ENCODE measurements at places on chromosomes 4 and X.

DNA sequence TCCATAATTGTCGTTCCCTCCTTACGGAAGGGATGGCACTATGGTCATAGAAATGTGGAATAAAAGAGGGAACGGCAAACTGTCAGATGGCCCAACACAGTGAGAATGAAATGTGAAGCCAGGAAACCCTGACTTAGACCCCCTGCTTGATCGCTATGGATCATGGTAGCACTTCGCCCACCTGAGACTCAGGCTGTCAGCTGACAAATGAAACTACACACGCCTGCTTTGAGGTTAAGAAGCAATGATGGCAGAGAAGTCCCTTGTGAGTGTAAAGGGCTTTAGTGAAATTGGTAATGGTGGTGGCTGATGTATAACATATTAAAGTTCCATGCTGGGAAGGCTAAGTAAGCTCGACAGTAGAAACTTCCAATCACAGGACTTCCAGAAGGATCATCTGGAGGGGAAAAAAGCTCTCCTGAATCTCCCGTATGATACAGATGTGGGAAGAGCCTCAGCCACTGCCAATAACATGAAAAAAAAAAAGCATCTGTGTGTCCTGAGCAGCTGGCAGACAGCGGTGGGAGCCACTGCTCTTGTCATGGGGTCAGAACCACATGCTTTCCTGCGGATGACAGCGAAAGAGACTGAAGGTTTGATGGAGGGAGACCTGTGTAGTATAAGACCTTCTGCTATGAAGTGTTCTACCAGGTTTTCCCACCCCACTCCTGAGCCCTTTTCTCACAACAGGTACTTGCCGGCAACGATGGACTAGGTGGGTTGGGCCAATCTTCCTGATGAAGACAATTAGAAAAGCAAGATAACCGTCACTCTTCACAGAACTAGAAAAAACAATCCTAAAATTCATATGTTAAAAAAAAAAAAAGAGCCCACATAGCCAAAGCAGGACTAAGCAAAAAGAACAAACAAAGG, 107.6 kb downstream of the AFAP1 start:
- DNase-seq, result no peak

GRCh38 chrX:17473021-17473420, 98.0 kb downstream of the NHS start:
- DNase-seq, result no peak

DNA sequence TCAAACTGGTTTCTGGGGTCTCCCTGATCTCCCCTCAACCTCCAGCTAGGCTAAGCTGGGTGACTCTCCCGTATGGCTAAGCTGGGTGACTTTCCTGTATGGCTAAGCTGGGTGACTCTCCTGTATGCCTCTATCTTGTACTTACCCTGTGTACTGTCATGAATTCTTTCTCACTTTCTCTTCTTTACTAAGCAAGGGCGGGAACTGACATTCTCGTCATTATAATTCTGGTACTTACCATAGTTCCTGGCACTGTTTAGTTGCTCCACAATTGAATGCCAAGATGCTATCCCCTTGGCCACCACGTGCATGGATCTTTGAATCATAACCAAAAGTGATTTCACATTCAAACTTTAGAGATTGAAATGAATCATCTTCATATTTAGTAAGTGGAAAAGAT, 8.8 kb downstream of the INTU start:
- DNase-seq, result no peak

GRCh38 chrX:115297189-115297588, 7.7 kb downstream of the LUZP4 start:
- no peak for DNase-seq

DNA sequence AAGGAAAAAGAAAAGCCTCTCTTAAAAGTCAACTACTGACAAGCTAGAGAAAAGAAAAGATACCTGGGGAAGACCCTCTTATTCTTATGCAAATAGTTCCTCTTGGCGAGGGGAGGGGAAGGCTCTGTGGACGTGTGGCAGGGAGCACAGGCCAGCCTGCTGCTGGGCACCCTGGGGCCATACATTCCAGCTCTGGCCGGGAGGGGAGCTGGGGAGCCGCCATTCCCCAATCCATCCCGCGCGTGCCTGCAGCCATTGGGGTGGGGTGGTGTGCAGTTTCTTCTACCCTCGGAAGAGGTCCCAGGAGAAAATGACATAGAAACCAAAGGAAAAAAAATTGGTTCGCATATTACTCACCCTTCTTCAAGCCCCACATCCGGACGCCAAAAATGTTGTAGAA, 1496.4 kb downstream of the RPA4 start:
- no peak for DNase-seq

- no peak for DNase-seq
Measured at GRCh38 chrX:39941332-39941920, 156.3 kb downstream of the BCOR start.

- no peak for DNase-seq
Measured at GRCh38 chrX:110178179-110178865, 139.6 kb downstream of the AMMECR1 start.

DNA sequence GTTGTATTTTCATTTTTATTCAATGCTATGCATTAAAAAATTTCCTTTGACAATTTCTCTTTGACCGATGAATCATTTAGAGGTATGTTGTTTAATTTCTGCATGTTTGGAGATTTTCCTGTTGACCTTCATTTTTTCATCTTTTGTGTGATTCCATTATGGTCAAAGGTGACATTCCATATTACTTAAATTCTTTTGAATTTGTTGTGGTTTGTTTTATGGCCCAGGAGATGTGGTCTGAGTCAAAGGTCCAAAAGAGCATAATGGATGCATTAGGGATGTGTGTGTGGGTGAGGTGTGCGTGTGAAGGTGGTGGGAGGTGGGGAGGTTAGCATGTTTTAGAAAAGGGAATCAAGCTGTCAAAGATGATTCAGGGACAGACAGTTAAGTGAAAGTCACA, 76.0 kb upstream of the GIMD1 start:
- DNase-seq, result no peak

- DNase-seq, result no peak
Measured at GRCh38 chrX:49270249-49270921, 792 bp downstream of the PPP1R3F start.

DNA sequence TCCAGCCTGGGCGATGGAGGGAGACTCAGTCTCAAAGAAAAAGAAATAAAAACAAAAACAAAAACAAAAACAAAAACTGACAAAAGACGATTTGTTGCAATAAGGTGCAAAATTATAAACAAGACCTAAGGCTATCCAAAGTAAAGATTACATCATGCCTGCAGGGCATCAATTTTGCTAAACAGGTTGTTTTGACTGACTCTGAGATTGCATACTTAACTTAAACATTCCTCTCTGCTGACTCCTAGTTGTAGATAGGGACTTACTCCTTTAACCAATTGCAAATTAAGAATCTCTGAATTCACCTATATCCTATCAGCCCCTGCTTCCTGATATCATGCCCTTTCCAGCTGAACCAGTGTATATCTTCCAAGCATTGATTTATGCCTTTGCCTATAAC, 2687.3 kb downstream of the PCDH7 start:
- DNase-seq, result no peak

DNA sequence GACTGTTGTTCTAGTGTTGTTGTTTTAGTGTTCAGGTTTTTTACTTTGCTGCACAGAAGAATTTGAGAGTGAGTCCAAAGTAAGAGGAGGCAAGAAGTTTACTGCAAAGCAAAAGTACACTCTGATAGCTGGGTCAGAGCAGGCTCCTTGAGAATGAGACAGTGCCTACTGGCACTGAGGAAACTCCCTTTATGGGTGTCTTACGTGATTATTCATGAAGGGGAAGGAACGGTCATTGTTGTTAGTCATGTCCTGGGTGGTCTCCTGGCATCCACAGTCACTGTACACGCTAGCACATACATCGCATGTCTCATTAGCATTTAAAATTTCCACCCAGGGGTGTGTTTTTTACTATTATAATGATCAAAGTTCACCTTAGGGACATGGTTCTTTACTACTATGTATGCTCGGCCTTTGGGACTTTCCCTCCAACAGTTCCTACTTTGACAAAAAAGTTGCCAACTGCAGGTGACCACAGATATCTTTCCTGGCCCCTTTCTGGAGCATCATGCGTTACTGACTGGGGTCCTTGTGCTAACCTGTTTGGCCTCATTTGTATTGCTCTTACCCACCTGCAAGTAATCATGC, 688.9 kb upstream of the AMOT start:
- peak; percentile 1 for DNase-seq

GRCh38 chr4:164866817-164867490, 10.0 kb upstream of the APELA start:
- peak; percentile 6 for DNase-seq

GRCh38 chrX:2960861-2961515, 31.8 kb upstream of the ARSD start:
- DNase-seq, result no peak

- no peak for DNase-seq
Measured at GRCh38 chr4:68348577-68348976, 1.3 kb downstream of the YTHDC1 start.

DNA sequence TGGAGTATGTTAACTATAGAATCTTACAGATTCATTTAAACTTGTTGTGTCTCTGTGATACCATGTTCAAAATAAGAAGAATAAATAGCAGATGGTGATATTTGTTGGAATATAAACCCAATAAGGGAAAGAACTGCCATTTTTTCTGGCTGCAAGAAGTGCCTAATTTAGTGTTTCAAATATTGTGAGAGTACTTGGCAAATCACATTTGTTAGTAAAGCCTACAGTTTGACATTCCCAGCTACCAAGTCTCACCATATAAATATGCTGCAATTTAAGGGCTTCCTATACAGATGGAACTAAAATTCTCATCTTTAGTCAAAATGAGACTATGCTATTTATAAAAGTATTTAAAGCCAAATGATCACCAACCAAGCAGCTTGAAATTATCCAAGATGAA, 96.0 kb upstream of the WDFY3 start:
- no peak for DNase-seq

DNA sequence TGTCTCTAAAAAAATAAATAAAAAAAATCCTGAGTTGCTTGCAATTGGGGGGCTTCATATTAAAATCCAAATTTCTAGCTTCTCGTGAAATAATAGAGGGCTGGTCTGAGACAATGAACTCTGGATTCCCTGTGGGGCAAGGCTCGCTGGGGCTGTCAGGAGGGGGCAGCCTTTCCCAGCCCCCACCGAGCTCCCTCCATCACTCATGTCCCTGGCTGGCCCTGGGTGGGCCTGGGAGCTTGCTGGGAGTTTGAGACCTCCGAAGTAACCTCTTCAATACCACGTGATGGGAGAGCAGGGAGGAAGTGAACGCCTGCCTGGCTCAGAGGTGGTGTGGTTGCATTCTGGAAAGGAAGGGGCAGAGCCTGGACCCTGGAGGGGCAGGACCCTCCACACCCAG, 54.0 kb upstream of the AFAP1 start:
- no peak for DNase-seq

DNA sequence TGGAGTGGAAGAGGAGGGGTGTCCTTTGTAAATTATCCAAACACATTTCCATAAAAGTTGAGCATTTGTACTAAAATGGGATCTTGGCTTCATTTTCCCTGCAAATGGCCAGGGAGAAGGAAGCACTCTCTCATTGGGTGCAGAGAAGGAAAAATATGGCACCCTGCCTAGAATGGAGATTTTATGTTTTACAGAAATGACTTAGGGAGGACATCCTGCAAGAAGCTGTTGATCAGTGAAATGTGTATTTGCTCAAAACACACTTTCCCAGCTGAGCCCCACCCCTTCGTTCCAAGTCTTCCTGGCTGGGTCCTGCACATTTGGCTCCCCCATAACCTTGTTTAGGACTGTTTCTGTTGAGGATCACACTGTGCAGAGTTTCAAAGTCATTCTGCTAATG, 213.5 kb upstream of the TAPT1 start:
- no peak for DNase-seq

DNA sequence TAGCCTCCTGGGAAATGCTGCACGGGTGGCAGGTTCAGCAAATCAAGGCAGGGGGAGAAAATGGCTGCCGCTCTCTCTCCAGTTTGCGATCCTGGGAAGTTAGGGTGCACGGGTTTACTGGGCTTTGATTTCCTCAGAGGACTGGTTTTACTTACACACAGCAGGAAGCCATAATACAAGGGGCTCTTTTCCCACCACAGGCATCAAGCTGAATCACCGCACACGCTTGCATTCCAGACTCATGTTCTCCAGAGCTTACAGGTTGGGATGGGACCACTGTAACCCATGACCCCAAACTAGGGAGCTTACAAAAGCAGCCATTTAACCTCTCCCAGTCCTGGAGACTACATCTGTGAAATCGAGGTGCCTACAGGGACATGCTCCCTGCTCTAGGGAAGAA, 159.8 kb downstream of the DHRSX start:
- DNase-seq, result no peak

DNA sequence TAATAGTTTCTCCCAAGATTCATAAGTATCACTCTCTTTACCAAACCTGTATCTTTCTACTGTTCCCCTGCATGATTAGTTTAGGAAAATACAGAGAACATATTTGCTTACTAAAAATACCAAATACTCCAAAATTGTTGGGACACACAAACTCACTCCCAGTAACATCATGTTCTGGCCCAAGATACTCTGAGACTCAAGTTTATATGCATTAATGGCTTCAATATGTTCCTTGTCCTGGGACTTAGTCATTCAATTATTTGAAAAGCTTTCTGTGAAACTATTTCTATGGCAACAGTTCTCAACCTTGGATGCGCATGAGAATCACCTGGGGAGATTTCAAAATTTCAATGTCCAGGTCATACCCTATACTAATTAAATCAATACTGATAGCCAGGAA, 138.9 kb upstream of the PTCHD1 start:
- no peak for DNase-seq

DNA sequence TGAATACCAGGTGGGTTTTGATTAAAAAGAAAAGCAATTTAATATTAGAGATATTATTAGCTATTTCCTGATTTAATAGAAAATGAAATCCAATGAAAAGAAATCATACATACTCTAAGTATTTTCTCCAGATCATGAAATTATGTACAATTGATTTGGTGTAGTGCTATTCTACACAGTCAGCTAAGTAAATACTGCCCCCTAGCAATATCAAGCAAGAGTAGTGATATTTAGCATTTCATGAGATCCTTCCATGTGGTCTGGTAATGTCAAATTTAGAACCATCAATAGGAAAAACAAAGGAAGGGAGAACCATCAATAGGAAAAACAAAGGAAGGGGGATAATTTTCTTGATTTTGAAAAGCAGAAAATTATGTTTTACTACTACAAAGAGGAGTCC, 114.6 kb downstream of the TBCK start:
- no peak for DNase-seq

GRCh38 chr4:125316401-125316790, 1.6 kb downstream of the FAT4 start:
- DNase-seq, result no peak

- DNase-seq, result no peak
Measured at GRCh38 chr4:128639541-128640270, 169.8 kb upstream of the JADE1 start.

- no peak for DNase-seq
Measured at GRCh38 chr4:168486912-168487281, 6.6 kb upstream of the DDX60L start.

DNA sequence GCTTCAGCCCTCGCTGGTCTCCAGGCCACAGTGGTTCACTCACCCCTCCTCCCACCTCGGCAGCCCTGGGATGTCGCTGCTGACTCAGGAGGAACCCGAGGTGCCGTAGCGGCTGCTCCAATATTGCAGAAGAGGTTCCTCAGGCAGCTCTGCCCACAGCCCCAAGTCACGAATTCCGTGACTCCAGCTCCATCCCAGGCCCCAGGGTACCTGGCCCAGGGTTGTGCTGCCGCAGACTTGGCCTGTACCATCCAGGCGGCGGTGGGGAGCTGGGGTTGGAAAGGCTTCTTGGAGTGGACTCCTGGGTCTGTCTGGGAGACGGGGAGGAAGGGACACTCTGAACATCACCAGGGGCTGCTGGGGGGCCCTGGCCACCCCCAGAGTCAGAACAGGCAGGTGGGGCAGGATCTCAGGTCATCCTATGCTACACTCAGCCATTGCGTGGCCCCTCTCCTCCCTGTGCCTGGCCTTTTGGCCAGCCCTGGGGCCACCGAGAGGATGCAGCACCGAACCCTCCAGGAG, 728 bp upstream of the HGFAC start:
- no peak for DNase-seq

Measured in GM12865 (cell line).